ENCODE measurements at places on chromosomes 2 and 18.

DNA sequence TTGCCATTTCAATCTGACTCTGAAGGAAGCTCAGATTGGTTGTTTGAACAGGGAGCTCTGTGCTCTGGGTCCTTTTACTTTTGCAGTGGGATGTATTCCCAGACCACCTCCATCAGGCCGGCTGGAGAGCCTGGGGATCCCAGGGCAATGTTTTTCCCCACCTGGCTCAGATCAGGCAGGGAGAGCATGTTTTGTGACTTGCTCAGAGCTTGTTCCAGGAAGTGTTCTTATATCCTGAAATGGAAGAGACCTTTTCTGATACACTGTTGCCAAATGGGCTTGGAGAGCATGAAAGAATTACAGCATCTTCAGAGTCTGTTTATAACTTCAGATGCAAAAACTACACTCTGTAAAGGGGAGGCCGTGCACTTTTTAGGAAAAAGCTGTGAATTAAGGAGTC, 56.0 kb downstream of the LIPG start:
- DNase-seq, result no peak

DNA sequence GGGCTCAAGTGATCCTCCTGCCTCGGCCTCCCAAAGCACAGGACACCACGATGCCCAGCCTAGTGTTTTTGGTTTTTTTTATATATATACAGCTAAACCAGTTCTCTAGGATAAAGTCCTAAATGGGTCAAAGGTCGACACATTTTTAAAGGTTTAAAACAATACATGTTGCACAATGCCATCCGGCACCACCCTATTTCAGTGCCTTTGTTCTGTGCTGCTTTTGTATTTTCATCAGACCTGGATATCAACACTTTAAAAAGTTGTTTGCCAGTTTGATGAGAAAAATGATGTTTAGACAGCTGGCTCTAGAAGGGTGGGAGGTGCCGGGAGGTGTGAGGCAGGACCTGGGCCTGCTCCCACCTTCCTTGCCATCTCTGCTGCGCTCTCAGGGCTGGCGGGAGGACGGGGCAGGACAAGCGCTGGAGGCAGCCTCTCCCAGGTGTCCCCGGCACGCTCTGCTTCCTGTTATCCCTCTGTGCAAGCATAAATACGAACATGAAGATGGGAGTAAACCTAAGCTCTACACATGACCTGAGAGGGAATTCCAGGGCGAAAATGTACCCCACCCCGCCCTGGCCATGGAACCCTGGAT, 103.7 kb downstream of the HS6ST1 start:
- no peak for DNase-seq

- peak; percentile 22 for DNase-seq
Measured at GRCh38 chr18:33577685-33578517, at the start of gene ASXL3. Gene ASXL3, plus strand, starts transcription at chr18:33578219. Its CDS starts 413 bp downstream, at chr18:33578632.

GRCh38 chr2:134714228-134714627, 4.6 kb downstream of the TMEM163 start:
- DNase-seq, result no peak

- peak; percentile 8 for DNase-seq
Measured at GRCh38 chr2:8848328-8849100, 11.1 kb upstream of the KIDINS220 start.

- DNase-seq, result peak; percentile 80
Measured at GRCh38 chr2:69816923-69817542, 12.4 kb upstream of the GMCL1 start.

- DNase-seq, result no peak
Measured at GRCh38 chr2:96207073-96207773, 1.4 kb downstream of the STARD7 start.

- no peak for DNase-seq
Measured at GRCh38 chr2:132515010-132515409, 98.4 kb downstream of the GPR39 start.

DNA sequence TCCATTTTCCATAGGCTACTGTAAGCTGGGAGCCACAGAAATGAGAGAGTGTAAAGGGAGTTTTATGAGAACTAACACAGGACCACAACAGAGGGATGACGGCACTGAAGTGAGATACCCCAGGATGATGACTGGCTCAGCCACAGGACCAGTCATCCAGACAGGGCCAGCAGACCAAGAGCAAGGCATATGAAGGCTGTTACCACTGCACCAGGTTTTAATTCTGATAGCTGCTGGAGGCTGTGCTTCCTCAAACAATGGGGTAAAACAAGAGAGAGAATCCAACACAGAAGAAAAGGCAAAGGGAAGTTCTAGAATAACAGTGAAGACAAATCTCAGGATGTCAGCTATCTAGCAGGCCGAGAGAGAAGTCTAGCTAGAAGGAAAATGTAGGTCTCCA, 94.9 kb downstream of the BCL2 start:
- DNase-seq, result no peak

- DNase-seq, result no peak
Measured at GRCh38 chr18:63433334-63433866, 11.1 kb upstream of the VPS4B start.

- DNase-seq, result no peak
Measured at GRCh38 chr18:31633392-31634330, 42.0 kb downstream of the TTR start.

DNA sequence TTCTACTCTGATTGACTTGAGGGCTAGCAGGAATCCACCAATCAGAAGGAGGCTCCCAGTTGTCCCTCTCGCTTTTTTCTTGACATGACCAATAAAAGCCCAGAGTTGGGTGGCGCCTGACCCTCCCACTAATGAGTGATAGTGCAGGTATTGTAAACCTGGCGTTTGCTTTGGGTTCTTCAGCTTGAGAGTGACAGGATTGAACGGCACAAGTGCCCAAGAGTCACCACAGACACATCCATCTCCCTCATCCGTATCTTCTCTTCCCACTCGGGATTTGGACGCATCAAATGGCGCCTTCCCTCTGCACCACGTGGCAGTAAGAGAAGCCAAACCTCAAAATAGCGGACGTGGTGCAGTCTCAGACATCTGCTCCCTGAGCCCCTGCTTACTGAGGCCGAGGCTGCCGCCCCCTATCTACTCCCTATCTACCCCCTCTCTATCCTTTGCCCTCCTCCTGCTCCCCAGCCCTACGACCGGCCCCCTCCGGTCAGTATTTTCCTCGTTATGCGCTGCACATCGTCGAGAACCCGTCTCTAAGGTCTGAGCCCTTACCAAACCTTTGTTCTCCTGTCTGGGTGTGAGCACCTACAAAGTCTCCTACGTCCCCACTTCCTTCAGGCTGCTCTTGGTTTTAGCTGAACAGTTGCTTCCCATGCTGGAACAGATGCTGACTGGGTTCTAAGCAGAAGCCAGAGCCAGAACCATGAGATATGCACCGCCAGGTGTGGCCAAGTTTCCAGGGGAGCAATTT, 881 bp upstream of the FAM161A start:
- DNase-seq, result peak; percentile 96

Data from fibroblast of skin of abdomen (primary cell).